Stimulated activated CD4-positive, alpha-beta T cell treated with anti-CD3 and anti-CD28 coated beads, Interleukin-1b, Interleukin-23, amount 100 ng/mL, for 1 hour (primary cell): ENCODE measurements at places on chromosomes 6 and 20.

DNA sequence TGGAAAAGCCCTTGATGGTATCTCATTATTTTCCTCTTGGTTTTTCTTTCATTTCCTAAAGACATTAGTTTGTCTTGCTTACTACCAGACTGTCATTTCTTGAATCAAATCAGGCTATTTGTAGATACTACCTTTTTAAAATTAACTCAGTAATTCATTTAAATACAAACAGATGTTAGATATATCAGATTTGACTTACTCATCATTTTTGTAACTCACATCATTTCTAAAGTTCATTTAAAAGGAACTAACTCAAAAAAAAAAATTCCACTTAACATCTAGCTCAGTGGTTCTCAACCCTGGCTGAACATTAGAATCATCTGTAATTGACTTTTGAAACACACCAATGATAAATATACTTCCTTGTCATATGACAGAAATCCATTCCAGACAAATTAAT, 48.2 kb upstream of the TINAG start:
- no peak for DNase-seq

- DNase-seq = no peak
These were observed 96.2 kb downstream of the ANKS1A start for GRCh38 chr6:34985236-34985635.

DNA sequence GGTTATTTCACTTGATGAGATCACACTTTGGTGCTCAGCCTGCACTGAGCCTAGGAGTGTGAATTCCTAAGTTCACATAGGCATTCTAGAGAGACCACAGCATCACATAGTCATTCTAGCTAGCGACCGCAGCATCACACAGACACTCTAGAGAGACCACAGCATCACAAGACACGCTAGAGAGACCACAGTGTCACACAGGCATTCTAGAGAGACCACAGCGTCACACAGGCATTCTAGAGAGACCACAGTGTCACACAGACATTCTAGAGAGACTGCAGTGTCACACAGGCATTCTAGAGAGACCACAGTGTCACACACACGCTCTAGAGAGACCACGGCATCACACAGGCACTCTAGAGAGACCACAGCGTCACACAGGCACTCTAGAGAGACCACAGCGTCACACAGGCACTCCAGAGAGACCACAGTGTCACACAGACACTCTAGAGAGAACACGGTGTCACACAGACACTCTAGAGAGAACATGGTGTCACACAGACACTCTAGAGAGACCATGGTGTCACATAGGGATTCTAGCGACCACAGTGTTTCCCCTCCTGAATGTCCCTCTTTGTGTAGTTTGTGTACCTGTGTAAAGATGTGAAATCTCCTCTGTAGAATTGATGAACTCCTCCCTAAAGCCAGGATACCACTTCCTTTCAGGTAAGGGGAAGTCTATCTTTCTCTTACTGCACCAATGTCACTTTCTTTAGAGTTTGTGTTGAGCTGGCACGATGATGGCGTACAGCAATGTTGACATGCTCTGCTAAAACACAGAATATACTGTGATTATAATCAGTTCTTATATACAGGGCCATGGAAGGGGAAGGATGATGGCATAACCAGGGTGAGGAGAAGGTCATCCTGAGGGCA, 169.4 kb downstream of the ZDHHC14 start:
- DNase-seq = no peak

DNA sequence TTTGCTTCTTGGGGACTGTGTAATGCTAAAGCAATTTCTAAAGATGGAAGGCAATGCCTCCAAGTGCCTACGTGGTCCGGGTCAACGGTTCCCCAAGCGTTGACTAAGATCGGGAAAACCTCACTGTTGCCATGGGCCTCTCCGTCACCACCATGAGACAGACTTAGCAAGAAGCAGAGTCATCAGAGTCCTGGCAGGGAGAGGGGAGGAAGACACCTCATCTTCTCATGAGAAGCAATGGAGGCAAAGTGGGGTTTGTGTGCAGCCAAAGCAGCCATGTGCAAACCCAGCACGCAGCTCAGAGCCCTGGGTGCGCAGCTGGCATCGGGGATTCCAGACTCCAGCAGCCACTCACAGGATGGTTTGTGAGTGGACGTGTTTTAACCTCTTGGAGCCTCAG, 111.4 kb downstream of the SYNDIG1 start:
- no peak for DNase-seq

GRCh38 chr20:43554369-43554768, 4.5 kb upstream of the SGK2 start:
- no peak for DNase-seq

GRCh38 chr20:25173886-25174308, 21.6 kb upstream of the ENTPD6 start:
- DNase-seq = no peak

- no peak for DNase-seq
These were observed 191.4 kb downstream of the NFATC2 start for GRCh38 chr20:51350941-51351631.

GRCh38 chr6:2797564-2798031, 32.4 kb downstream of the WRNIP1 start:
- no peak for DNase-seq

- DNase-seq = no peak
These were observed 91.9 kb upstream of the SUPT3H start for GRCh38 chr6:45469663-45470062.

GRCh38 chr20:36115925-36116324, 38.6 kb upstream of the EPB41L1 start:
- DNase-seq = no peak

DNA sequence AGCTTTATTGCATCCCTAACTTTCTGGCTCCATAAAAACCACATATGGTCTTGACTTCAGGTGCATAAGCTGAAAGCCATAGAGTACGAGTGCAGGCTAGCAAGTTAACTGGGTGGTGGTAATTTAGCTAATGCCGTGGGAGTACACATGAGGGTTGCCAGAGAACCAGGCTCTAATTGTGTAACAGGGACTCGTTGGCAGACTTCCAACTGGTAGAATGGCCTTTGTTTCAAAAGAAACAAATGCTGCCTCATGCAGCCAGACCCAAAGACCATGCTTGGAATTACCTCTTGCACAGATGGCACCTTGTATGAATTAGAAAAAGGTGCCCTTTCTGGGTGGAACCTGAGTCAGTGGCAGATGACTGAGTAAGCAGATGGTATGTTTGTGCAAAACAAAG, 73.2 kb downstream of the LY86 start:
- DNase-seq = no peak

DNA sequence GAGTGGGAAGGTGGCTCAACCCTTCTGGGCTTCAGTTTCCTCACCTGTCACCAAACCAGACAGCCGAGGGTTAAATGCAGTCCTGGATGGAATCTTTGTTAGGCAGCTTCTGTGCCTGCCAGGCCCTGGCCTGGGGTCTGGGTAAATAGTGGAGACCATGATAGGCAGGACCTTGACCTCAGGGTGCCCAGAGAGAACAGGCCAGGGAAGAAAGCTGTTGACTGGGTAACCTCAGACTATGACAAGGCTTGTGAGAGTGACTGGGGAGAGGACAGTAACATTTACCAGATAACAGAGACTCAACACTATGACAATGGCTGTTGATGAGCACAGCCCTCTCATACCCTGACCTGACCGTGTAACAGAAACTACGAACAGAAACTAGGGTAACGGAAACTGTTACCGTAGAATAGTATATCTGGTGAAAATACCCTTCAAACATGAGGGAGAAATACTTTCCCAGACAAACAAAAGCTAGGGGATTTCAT, 218.3 kb downstream of the PREX1 start:
- DNase-seq = no peak

GRCh38 chr6:153032255-153032882, 29.9 kb upstream of the MTRF1L start:
- no peak for DNase-seq

DNA sequence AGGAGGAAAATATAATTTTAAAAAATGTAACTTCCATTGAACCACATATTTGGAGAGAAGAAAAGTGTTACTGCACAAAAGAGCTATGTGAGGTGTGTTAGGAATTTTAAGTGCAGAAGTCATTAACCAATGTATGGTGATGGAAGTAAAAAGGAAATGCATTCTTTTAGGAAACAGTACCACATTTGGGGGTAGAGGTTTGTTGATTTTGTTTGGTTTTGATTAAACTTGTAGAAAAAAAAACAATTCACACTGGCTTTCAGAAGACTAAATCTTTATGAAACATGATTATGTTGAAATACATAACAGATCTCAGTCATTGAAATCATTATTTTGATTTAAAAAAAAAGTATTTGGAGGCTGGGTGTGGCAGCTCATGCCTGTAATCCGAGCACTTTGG, 1287.0 kb upstream of the GJE1 start:
- DNase-seq = no peak

- no peak for DNase-seq
These were observed 297.4 kb downstream of the HIVEP2 start for GRCh38 chr6:142647449-142648035.

DNA sequence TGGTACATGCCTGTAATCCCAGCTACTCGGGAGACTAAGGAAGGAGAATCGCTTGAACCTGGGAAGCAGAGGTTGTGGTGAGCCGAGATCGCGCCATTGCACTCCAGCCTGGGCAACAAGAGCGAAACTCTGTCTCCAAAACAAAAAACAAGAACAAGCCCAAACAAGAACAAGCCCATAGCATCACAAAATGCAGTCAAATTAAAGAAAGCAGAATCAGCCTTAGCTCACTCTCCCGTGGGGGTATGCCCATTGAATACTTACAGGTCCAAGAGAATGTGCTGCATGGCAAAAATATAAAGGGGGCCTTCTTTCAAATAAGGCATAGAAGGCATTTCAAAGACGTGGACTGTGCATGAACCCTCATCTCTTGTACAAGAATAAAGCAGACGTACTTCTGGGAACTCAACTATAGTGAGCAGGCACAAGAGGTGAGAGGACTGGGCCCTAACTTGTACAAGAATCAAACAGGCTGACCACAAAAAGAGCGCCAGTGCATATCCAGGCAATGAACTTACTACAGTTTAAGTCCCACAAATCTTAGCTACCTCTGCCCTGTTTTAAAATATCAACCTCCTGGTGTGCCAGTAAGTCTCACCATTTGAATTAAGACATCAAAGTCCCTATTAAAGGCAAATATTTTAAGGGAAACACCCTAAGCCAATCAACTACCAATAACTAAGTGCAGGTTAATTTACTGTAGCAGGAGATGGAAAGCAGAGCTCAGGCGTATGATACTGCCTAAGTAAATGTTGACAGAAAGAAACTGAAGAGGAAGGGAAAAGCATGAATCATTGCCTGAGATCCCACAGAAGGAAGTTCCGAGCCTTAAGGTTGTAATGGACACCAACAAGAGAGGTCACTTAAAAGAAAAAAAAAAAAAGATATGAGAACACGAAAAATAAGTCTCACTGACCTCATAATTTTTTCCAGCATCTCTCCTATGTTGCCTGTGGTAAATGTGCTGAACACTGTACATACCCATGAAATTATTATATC, 37.4 kb downstream of the TOMM6 start:
- no peak for DNase-seq

- DNase-seq = no peak
These were observed 33.3 kb downstream of the NTSR1 start for GRCh38 chr20:62741701-62742491.

GRCh38 chr6:161100072-161100471, 108.5 kb downstream of the MAP3K4 start:
- no peak for DNase-seq

DNA sequence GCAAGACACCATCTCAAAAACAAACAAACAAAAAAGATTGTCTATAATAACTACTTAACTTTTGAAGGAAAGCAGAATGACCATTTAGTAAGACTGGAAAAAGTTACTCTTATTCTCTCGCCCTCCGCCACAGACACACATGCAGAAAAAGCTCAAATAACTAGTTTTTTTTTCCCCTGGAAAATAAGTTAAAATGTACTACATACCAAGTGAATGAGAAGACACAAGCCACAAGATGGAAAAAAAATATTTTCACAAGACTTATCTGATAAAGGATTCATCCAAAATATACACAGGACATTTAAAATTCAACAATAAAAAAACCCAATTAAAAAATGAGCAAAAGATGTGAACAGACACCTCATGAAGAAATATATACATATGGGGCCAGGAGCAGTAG, 31.9 kb downstream of the NUDT3 start:
- no peak for DNase-seq

DNA sequence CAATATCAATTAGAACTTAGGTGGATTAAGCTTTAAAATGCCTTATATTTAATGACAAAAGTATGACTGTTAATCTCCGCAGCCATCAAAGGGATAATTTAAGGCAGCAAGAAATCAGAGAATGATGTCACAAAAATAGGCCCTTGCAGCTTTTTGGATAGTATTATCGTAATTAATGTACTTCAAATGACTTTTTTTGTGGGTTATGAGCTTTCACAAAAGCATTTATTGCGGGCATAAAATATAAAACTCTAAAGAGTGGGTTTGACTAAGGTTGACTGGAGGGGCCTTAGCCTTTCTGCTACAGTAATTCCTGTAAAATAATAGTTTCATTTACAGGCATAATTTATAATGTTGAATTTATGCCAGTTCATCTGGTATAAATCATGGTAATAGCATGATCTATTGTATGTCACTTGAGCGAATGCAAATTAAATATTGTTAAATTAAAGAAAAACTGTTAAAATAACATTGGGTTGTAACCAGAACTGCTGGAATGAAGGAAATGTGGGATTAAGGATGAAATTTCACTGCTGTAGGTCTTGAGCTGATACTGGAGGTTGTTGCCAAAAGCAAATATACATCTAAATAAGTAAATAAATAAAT, 78.5 kb upstream of the ZFP64 start:
- no peak for DNase-seq

DNA sequence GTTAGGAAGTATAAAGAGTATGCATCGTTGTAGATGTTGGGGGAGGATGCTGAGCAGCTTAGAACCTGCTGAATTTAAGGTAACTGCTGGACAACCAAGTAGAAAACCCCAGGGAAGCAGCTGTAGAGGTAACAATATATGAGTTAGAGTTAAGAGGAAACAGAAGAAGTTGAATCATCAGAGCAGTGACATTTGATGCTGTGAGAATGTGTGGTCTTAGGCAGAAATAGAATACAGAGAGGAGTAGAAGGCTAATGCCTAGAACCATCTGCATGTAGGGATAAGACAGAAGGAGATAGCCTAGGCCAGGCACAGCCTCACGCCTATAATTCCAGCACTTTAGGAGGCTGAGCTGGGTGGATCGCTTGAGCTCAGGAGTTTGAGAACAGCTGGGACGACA, 22.6 kb upstream of the DYNLRB1 start:
- no peak for DNase-seq
